ENCODE measurements at places on chromosomes 11 and 22. TPM values are rescaled to one million over a fixed set of nuclear protein-coding genes. Genes with fewer than 3 reads are reported as not detected.

Gene PATE2
- not detected for total RNA-seq

Gene MS4A12
- not detected for total RNA-seq

Gene RFPL1
- not detected for total RNA-seq

Gene MMP27
- total RNA-seq = not detected

Gene GPHA2
- 0.55 TPM for total RNA-seq

GRCh38 chr11:111523343-111523742 lies 8.8 kb downstream of the HOATZ start:
- peaks cover 2% of the 10 kb centered on the region for H3K27me3 ChIP-seq
- no peak for DNase-seq
- H3K36me3 ChIP-seq = no peaks in the 10 kb centered on the region
- H3K4me3 ChIP-seq = no peak overlapping the region

DNA sequence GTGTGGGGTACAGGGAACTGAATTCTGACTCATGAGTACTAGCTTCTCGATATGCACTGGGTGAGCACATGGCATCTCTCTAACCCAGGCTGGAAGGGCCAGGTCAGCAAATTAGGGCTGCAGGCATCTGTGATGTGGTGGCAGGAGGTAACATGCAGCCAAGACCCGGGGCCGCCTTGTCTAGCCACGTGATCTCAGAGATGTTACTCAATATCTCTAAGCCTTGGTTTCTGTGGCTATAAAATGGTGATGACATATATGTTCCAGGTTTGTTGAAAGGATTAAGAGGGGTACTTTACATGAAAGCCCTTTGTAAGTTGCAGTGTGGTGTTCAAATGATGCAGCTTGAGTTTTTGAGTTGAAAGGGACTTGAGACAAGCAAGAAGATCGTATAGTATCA lies 3.2 kb downstream of the ST14 start:
- DNase-seq = no peak
- H3K36me3 ChIP-seq = no peaks in the 10 kb centered on the region

DNA sequence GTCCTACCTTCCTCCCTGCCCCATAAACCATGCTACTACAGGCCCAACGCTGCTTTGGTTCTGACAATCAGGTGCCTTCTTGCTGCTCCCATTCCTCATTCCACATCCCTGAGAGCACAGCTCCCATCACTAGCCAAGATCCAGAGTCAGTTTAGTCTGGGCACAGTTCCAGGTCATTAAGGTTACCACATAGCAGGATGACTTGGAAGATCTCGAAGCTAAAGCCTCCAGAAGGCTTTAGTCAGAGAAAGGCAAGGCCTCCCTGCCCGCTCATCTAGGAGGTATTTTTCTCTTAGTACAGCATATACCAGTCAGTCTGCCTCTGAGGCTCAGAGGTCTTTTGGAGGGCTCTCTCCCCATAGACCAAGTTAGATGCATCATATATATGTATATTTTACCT lies 30.3 kb downstream of the TRIM66 start:
- no peak for DNase-seq
- peaks cover 12% of the 10 kb centered on the region for H3K36me3 ChIP-seq
- no peak overlapping the region for H3K27ac ChIP-seq
- no peaks in the 10 kb centered on the region for H3K27me3 ChIP-seq
- no peak overlapping the region for H3K4me3 ChIP-seq

DNA sequence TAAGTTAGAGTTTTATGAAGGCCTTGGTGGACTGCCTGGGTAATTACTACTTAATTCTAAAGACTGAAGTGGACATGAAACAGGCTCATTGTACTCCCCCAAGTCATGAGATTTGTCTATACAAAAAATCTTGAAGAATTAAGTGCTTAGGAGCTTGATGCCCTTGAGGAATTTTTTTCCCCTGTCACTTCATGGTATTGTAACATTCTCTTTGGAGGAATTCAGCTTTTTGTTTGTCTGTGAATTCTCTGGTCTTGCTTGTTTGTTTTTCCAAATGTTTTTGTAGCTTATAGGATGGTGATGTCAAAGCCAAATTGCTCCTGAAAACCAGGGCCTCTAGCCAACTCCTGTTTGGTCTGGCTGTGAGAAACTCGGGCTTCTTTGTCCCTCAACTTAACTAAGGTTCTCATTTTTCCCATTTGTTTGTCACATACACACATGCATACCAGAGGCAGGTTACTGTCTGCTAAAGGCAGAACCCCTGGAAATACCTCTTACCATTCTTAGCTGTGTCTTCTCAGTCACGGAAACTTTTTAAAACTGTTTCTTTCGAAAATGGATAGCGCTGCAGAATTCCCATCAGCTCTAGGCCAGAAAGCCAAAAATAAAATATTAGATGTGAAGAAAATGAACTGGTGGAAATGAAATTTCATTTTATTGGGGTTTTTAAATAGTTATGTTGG lies 66.9 kb downstream of the AMOTL1 start:
- peaks cover 8% of the 10 kb centered on the region for H3K27me3 ChIP-seq
- no peak overlapping the region for H3K4me3 ChIP-seq
- no peaks in the 10 kb centered on the region for H3K36me3 ChIP-seq
- H3K27ac ChIP-seq = no peak overlapping the region
- no peaks in the 10 kb centered on the region for H3K4me1 ChIP-seq
- no peak for DNase-seq

DNA sequence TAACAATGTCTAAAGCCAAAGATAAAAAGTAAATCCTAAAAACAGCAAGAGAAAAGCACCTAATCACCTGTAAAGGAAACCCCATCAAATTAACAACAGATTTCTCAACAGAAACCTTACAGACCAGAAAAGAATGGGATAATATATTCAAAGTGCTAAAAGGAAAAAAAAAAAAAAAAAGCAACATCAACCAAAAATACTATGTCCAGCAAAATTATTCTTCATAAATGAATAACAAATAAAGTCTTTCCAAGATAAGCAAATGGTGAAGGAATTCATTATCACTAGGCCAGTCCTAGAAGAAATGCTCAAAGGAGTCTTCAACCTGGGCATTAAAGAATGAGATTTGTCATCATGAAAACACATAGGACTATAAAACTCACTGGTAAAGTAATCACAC lies 192.0 kb upstream of the UBASH3B start:
- DNase-seq = no peak
- no peak overlapping the region for H3K27ac ChIP-seq
- no peaks in the 10 kb centered on the region for H3K36me3 ChIP-seq
- H3K4me1 ChIP-seq = no peaks in the 10 kb centered on the region
- peaks cover 2% of the 10 kb centered on the region for H3K27me3 ChIP-seq

DNA sequence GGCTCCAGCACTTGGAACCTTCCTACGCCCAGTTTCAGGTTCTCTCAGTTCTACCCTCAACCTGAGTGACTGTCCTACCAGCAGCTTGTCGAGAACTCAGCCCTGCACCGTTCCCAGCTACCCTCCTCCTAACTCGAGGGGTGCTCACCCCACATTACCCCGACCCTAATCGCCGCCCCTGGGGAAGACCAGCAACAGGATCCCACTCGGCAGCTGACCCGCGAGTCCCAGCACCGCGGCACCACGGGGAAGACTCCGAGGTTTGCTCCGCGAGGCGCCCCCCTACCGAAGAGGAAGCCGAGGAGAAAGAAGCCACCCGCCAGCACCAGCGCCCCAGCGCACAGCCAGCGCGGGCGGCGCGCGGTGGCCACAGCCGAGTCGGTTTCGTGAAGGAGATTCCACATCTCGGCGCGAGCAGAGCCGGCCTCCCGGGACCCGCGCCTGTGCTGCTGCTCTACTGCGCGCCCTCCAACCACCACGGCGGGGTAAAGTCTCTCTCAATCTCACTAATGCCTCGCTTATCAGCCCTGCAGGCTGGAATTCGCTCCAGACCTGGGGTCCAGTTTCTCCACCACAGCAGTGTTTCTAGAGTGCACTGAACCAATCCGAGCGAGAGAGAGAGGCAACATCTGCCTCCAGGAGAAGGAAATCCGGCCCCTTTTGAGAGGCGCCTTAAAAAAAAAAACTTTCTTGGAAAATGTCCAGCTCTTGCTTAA lies at the start of gene FOLH1:
Gene FOLH1 (minus strand): TSS at position 597 of the 716 bp plus-strand sequence. CDS start 193 bp downstream, at position 404.
- no peak within 1 kb of the TSS for H3K27ac ChIP-seq
- no peak for DNase-seq
- H3K36me3 ChIP-seq = no peaks in the 10 kb centered on the region
- H3K4me3 ChIP-seq = no peak within 1 kb of the TSS
- no peaks in the 10 kb centered on the region for H3K4me1 ChIP-seq

DNA sequence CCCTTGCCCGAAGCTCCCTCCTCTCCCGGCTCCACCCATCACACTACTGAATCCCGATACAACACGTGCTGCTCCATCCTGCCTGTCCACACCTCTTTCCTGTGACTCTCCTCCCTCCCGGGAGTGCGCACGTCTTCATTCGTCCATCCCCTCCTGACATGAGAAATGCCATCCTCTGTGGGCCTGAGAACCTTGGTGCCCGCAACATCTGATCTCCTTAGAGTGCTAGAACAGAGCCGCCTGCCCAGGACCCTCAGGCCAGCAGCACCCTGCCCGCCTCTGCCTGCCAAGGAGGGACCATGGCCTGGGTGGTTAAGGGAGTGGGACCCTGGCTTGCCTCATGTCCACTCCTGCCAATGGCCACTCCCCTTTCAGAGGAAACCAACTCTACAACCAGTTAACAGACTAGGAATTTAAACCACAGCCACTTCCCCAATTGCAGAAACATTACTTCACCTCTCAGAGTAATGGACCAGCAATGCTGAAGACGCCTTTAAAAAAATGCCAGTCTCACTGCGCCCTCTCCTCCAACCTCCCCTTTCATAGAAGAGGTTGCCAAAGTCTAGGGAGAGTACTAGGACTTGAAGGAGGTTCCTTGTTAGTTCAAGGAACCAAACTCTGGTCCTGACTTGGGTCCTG lies 466.3 kb downstream of the OPCML start:
- DNase-seq = no peak
- no peaks in the 10 kb centered on the region for H3K36me3 ChIP-seq
- no peak overlapping the region for H3K27ac ChIP-seq
- H3K4me3 ChIP-seq = no peak overlapping the region
- H3K27me3 ChIP-seq = peaks cover 32% of the 10 kb centered on the region
- H3K4me1 ChIP-seq = peaks cover 13% of the 10 kb centered on the region

DNA sequence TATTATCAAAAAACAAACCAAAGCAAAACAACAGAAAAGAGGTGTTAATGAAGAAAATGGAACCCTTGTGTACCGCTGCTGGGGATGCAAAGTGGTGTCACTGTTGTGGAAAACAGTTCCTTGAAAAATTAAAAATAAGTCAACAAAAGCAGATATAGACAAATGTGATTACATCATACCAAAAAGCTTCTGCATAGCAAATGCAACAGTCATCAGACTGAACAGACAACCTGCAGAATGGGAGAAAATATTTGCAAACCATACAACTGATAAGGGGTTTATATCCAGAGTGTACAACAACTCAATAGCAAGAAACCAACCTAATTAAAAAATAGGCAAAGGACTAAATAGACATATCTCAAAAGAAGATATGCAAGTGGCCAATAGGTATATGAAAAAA lies 22.9 kb upstream of the CARS1 start:
- H3K36me3 ChIP-seq = no peaks in the 10 kb centered on the region
- no peaks in the 10 kb centered on the region for H3K4me1 ChIP-seq
- no peak for DNase-seq
- peaks cover 12% of the 10 kb centered on the region for H3K27me3 ChIP-seq

DNA sequence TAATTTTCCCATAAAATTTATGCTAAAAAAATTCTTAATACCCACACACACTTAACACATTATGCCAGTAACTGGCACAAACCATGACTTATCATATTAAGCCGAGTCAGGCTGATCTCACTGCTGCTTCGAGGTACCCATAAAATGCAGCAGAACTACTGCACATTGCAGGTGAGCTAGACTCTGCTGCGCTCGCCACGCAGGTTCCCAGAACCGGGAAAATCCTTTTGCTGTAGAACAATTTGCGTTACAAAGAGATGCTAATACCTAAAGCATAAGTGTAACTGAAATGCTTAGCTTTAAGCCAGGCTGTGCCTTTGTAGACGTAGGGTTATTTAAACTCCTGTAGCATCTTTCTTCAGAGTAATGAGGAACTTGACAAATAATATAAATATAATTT lies 200.3 kb downstream of the MSANTD4 start:
- no peaks in the 10 kb centered on the region for H3K36me3 ChIP-seq
- H3K27me3 ChIP-seq = peaks cover 4% of the 10 kb centered on the region
- H3K4me1 ChIP-seq = no peaks in the 10 kb centered on the region
- no peak overlapping the region for H3K27ac ChIP-seq
- H3K4me3 ChIP-seq = no peak overlapping the region
- no peak for DNase-seq

GRCh38 chr22:28917747-28918549 lies 34.6 kb downstream of the ZNRF3 start:
- peaks cover 9% of the 10 kb centered on the region for H3K27me3 ChIP-seq
- H3K4me3 ChIP-seq = no peak overlapping the region
- DNase-seq = no peak
- no peak overlapping the region for H3K27ac ChIP-seq
- H3K36me3 ChIP-seq = no peaks in the 10 kb centered on the region

GRCh38 chr11:3873712-3874349 lies 18.4 kb downstream of the STIM1 start:
- H3K4me3 ChIP-seq = no peak overlapping the region
- H3K27me3 ChIP-seq = no peaks in the 10 kb centered on the region
- H3K27ac ChIP-seq = peak overlapping the region; percentile 82

- peaks cover 33% of the 10 kb centered on the region for H3K27me3 ChIP-seq
- no peaks in the 10 kb centered on the region for H3K36me3 ChIP-seq
- H3K4me3 ChIP-seq = no peak overlapping the region
- no peaks in the 10 kb centered on the region for H3K4me1 ChIP-seq
Measured at GRCh38 chr11:122189229-122189628, 73.2 kb upstream of the BLID start.

DNA sequence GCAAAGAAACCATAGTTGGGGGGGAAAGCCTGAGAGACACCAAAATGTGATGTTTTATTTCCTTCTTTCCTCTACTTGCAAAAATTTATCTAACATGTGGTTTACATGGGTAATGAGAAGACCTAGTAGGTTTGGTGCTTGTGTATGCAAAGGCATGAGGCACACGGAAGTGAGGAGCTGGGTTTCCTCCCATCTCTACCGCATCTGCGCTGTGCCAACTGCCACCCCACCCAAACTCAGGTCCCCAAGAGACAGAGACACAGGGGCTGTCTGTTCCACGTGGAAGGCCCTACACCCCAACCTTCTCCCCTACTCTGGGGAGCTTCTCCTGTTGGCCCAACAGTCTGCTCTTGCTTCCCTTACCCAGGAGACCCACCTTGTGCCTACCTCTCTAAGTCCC lies 4.8 kb downstream of the RTL6 start:
- peaks cover 50% of the 10 kb centered on the region for H3K4me1 ChIP-seq
- peak overlapping the region; percentile 78 for H3K4me3 ChIP-seq
- H3K36me3 ChIP-seq = peaks cover 4% of the 10 kb centered on the region
- H3K27me3 ChIP-seq = no peaks in the 10 kb centered on the region
- DNase-seq = peak; percentile 50

DNA sequence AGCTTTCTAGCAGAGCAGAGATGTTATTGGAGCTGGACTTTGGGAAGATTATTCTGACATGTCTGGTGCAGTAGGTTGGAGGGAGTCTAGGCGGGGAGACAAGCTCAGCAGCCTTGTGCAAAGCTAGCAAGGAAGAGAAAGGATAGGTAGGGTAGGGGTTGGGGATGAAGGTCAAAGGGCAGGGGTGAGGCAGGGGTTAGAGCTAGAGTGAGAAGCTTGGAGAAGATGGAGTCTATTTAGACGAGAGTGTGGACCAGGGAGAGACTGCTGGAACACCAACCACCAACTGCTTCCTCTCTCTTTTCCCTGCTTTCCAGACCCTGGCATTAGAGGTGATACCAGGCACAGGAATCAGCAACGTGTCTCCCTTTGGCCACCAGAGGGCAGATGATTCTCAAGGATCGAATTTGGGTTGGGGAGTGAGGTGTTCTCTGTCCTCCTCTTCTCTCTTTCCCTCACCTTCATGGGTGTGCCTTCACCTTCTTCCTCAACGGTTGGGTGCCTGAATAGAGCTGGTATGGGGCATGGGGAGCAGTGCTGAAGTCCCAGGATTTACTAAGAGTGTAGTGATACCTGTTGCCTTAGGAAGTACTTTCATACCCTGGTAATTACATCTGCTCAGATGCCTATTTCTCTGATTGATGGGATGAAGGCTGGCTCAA lies 1.8 kb upstream of the MARK2 start:
- no peaks in the 10 kb centered on the region for H3K27me3 ChIP-seq
- H3K27ac ChIP-seq = peak overlapping the region; percentile 87
- peak; percentile 81 for DNase-seq
